ENCODE measurements at places on chromosomes 1 and 21.

DNA sequence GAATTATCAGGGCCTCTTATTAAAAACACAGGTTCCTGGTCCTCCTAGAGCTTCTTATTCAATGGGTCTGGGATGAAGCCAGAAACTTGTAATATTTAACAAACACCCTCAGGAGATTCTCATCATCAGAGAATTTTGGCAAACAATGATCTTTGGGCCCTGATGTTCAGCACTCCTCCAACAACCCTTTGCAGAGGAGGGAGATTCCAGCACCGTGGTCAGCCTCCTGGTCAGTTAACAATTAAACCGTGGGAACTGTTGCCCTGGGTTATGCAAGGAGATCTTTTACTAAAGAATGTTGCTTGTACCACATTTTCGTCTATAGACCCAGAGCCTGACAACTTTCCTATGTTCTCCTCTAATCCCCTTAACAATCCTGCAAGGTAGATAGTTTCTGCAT lies 294.4 kb downstream of the PLPP3 start:
- no peak for DNase-seq

DNA sequence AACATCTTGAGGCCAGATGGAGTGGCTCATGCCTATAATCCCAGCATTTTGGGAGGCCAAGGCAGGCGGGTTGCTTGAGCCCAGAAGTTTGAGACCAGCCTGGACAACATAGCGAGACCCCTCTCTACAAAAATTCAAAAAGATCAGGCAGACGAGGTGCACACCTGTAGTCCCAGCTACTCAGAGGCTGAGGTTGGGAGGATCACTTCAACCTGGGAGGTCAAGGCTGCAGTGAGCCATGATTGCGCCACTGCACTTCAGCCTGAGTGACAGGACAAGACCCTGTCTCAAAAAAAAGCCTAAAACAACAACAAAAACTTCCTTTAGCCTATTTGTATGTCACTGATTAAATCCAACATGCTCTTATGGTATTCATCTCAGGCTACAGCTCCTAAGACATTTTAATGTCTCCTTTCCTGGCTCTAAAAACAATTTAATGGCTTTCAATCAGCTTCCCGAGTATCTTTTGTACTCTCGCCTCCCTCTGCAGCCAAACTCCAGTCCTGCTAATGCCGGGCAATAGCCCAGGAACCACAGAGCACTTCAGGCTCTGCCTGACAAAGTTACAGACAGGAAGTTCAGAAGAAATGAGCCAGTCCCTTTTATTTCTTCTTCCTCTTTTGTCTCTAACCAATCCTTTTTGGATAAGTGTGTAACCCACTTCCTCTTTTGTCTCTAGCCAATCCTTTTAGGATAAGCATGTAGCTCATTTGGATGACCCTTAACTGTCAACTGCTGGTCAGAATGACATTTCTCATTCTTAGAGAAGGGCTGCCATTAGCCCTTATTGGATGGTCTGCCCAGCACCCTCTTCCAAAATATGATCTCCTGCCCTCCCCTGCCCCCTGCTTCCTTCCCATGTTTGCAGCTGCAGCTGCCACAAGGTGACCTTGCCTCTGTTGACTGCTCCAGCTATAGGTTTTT lies 6.6 kb upstream of the DOP1B start:
- no peak for DNase-seq

DNA sequence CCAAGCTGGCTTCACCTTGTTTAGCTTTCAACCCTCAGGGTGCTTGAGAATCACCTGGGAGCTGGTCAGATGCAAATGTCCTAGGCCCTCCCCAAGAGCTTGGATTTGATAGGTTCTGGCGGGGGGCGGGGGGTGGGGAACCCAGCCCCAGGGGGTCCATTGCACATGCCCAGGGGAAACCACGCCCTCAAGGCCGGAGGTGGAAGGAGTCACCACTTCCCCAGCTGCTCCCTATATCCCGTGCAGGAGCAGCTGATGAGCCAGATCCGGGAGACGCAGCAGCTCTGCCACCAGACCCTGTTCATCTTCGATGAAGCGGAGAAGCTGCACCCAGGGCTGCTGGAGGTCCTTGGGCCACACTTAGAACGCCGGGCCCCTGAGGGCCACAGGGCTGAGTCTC lies 5.8 kb downstream of the TOR3A start:
- no peak for DNase-seq

DNA sequence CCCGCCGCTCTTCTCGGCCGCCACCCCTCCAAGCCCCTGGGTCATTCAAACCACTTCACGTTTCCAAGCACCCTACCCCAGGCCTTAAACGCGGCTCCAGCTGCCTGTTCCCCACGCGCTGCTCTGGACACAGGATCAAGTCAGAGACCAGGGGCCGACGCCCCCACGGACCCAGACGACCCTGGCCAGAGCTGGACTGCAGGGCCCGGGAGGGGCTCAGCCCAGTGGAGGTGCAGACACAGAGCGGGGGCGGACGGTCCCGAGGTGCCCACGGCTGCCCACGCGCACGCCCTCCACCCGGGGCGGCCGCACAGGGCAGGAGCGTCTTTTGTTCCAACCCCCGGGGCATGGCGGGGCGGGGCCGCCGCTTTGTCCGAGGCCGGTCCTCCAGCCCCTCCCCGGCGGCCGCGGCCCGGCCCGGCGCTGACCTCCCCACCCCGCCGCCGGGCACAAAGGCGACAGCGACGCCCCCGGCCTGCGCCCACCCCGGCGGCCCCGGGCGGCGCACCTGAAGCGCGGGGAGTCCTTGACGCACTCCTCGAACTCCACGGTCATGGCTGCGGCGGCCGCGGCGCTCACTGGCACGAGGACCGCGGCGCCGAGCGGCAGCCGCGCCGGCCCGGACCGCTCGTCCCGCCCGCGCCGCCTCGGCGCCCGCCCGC lies 338 bp downstream of the ACAP3 start:
- DNase-seq, result no peak

DNA sequence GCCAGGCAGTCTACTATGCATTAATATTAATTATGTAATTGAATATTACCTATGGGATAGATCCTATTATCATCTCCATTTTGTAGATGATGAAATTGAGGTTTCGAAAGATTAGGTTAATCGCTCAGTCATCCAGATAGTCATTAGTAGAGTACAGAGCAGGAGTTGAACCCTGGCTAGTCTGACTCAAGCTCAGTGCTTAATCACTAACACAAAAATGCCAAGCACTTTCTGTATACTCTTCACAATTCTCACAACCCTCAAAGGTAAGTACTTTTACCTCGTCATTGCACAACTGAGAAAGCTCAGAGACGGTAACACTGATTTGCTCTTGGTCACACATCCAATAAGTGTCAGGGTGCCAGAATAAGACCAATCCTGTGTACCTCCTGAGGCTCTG lies 280.2 kb upstream of the PLXNA2 start:
- DNase-seq, result no peak

- DNase-seq, result no peak
Observed at GRCh38 chr21:36044056-36044455, 16.3 kb downstream of the SETD4 start.

DNA sequence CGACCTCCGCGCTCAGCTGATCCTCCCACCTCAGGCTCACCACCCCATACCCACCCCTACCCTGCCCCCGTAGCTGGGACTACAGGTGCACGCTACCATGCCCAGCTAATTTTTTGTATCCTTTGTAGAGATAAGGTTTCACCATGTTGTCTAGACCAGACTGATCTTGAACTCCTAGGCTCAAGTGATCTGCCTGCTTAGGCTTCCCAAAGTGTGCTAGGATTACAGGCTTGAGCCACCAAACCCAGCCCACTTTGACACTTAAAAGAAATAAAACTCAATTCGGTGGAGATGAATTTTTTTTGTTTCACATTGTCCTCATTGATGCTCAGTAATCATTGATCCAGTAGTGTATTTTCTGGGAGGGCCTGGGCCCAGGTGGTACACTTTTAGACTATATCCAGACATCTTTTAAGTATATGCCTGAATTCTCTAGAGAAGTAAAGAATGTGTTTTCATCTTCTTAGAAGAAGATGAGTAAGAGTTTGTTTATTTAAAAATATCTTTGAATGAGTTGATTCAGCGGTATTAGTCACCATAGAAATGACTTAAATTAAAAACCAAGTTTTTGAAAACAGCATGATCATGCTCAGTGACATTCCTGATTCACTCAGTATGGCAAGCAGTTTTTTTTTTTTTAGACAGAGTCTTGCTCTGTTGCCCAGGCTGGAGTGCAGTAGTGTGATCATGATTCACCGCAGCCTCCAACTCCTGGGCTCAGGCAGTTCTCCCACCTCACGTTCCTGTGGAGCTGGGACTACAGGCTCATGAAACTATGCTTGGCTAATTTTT lies 57.8 kb downstream of the EPB41 start:
- DNase-seq, result no peak

DNA sequence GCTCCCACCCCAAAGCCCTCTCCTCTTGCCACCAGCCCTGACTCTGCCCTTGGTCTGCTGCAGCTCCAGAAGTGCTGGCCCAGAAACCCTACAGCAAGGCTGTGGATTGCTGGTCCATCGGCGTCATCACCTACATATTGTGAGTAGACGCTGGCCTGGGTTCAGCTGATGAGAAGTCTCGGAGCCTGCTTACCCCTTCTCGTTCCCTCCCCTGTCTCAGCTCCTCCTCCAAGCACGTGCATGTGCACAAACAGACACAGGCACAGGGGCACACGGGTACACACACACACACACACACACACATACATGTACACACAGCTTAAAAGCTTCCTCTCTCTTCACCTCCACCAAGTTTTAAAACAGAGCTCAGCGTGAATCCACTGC lies 24.3 kb downstream of the CAMK1G start:
- DNase-seq, result no peak

- no peak for DNase-seq
Observed at GRCh38 chr1:8033322-8033721, 7.2 kb upstream of the ERRFI1 start.

DNA sequence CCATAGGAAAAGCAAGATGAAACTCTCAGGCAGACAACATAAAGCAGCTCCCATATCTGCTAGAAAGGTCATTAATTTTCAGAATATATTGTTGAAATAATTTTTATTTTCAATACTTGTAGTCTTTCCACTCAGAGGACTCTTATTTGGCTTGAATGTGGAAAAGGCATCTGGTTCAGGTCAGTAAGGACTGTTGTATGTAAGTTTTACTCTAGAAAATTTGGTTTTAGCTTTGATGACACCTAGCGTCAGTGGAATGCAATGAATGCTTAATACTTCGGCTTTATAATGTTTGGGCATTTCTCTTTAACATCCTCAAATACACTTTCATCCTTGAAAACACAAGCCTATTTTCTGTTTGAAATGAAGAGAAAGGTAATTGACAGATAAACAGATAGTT lies 63.3 kb downstream of the LRRC40 start:
- DNase-seq, result no peak

GRCh38 chr1:203112475-203112874 lies 15.1 kb upstream of the ADORA1 start:
- DNase-seq, result no peak

DNA sequence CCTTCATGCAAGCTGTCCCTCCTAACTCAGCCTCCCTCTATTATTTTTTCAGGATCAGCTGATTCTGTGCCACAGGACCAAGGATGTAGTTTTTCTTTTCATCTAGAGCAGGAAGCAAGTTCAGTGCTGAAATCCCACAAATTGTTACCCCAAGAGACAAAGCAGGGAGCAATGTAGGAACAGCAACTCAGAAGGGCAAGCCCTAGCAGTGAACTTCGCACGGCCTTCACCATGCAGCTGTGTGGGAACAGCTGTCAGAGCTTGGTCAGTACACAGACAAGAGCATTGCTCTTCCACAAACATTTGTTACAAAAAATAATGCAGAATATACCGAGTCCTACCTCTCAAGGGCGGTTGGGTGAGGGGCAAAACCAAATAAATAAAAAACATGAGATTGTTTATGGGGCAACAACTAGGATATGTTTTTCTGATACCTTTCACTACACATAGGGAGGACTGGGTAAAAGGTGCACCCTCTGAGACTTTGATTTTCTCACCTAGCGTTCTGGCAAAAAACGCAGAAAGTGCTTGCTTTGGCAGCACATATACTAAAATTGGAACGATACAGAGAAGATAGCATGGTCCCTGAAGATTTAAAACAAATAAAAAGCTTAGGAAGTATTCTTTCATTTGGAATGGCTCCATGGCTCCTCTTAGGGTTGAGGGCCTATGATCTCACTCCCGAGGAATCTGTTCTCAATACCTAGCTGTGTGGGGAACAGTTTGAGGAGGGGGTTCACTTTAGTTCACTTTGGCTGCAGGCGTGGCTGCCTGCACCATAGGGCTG lies 37.1 kb upstream of the ANGPTL7 start:
- no peak for DNase-seq

DNA sequence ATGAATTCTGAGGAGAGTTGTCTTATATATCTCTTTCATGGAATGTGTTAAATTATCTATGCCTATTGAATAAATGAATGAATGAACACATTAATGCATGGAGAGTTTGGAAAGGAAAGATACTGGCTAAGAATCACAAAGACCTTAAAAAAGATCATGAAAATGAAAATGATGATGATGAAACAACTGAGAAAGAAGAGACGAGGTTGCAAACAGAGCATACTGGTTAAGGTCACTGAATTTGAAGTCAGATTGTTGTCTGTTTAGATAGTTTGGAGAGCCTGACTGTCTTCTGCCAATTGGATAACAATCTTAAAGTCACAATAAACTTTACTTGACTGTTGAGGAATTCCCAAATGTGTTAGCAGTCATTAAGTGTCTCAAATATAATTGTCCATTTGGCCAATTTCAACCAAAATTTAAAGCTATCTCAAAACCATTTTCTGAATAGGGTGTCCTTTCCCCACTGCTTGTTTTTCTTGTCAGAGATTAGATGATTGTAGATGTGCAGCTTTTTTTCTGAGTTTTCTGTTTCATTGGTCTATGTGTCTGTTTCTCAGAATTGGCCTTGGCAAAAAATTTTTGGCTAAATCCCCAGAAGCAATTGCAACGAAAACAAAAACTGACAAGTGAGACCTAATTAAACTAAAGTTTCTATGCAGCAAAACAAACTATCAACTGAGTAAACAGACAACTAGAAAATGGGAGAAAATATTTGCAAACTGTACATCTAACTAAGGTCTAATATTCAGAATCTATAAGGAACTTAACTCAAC lies 132.2 kb downstream of the PTGER3 start:
- no peak for DNase-seq

DNA sequence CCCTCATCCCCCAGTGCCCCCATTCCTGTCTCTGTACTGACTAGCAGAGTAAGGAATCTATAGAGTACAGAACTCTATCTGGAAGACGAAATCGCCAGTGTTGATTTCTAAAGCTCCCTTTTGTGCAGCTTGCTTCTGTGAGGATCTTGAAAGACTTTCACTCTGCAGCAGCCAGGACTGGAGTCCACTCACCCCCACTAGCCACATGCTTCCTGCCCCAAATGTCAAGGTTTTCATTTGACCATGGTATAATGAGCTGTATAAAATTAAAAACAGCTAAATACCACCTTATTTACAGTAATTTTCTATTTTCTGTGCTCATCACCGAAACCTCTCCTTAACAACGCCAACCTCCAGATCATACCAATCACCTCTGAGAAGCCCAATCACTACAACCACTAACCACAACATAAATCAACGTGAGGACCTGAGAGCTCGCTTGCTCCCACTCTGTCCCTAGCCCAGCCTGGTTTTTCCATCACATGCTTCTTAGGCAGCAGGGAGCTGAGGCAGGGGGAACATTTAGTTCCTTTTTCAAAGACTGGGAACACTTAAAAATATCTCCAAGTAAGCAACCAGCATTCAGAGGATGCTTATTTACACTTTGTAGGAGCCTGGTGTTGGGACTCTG lies 56.1 kb upstream of the IRF2BP2 start:
- DNase-seq, result no peak
